AG04450 (cell line): ENCODE measurements at places on chromosomes 2 and 18.

GRCh38 chr2:66582987-66583880 is 148.3 kb downstream of the MEIS1 start:
- DNase-seq = no peak

GRCh38 chr2:212274215-212274614 is 264.4 kb downstream of the ERBB4 start:
- DNase-seq = no peak

- DNase-seq = no peak
Observed at GRCh38 chr18:74661691-74662090, 64.0 kb downstream of the ZNF407 start.

DNA sequence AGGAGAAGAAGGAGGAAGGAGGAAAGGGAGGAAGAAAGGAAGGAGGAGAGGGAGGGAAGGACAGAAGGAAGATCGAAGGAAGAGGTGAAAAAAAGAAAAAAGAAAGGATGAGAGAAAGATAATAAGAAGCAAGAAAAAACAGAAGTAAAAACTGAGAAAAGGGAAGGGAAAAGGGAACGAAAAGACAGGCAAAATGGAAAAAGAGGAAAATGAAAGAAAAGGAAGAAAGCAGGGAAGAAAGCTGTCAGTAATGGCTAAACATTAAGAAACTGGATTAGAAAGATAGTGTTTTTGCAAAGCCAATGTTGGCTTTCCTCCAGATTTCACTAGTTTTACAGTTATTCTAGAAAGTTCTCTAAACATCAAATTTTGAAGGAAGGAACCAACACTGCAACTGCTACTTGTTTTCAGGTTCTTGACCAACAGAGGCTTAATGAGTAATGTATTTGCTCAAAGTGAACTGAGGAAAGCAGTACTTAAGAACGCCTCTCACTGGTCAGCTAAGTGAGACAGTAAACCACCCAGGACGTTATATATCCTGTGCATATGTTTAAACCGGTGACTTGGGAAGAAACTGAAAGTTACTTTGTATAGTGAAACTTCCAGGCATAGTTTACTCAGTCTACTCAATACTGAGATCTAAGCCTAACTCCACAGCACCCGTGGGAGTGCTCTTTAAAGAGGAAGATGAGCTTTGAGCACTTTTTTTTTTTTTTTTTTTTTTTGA is 286.2 kb upstream of the TRIB2 start:
- DNase-seq = no peak

DNA sequence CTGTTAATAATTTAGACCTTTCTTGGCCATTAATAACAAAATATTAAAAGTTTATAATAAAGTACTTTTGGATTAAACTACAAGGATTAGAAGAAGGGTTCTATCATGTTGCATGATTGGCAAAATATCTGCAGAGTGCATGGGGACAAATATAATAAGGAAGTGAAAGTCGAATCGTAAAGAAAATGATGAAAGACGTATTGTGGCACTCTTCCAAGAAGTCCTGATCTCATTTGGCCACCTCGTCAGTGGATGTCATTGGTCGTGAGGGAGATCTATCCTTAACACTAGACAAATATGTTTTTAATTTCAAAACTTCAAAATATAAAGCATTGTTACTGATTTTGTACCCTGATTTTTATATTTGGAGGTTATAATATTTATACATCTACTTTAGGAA is 197.7 kb upstream of the STON1 start:
- no peak for DNase-seq

- no peak for DNase-seq
Observed at GRCh38 chr18:61606068-61606660, 272.9 kb downstream of the CDH20 start.

DNA sequence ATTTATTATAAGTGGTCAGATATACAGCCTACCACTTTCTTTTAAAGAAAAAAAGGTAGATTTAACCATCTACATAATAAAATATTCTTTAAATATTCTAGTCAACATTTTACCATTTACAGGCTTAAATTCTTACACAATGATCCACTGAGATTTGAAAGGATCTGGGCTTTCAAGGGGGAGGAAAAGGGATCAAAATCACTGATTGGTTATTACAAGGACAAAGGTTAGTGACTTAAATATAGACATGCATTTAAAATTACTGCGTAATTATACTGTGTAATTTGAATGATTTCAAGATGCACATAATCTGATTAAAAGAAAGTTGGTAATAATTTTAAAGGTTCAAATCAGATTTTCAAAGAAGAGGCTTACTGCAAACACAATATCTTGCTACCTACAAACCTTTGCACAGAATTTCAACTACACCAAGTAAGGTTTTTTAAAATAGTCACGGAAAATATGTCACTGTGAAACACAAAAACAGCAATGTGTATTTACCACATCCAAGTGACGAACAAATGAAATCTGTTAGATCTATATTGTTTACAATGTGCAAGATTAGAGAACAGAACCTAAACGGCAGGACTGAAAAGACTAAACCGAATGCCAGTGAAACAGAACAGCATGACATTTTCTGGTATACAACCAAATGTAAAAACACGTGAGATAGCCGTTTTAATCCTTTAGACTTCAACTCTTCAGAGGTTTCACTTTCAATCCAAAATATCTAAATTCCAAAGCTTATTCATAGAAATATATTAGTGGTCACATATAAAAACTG is 40.8 kb downstream of the RTN4 start:
- DNase-seq = no peak

- DNase-seq = no peak
Observed at GRCh38 chr2:222895144-222895543, 34.3 kb downstream of the ACSL3 start.

DNA sequence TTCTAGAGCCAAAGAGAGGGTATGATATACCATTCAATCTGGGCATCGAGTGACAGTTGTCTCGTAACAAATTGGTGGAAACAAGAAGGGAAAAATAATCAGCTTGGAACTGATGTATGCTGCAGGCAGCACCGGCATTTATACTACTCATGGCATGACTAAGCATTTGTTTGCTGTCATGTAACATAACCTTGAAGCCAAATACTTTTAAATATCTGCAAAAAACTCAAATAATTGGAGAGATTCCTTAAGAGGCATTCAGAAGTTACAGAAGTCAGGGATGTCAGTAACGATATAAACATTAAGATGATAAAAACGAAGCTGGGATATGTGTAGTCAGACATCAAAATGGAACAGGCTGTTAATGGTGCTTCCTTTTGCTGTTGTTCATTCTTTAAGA is 157.3 kb upstream of the MMADHC start:
- DNase-seq = no peak

DNA sequence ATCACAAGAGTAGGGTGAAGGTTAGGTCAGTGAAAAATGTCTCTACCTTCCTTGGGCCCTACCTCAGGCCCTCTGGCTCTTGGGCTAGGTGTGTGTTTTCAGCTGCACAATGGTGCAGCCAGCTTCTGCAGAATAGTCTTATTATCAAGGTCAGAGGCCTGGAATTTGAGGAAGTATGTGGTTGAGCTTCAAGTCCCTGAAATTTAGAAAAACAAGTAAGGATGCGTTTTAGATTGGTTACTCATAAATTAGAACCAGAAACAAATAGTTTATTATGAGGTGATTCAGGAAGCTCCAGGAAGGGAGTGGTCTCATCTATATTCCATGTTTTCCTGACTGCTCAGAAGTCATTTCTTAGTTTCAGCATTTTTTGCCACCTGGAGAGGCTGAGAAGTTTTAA is 204.2 kb upstream of the CELF4 start:
- DNase-seq = no peak

- DNase-seq = no peak
Observed at GRCh38 chr2:120346667-120347358, 877 bp downstream of the INHBB start.

DNA sequence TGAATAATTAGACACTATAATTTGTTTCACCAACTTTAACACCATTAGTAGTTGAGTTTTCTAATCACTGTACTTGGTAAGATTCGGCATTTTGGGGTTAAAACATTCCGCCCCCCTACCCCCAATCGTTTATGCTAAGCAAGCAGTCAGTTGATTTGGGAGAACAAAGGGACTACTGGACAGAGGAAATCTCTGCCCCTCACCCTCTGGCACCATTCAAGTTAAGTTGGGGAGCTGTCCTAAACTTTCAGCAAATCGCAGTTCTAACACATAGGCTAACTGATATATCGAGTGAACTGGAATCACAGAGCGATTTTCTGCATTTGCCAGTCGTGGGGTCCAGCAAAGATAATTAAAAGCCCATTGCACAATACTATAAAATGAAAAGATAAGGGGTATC is 5.6 kb downstream of the KLF7 start:
- no peak for DNase-seq

- no peak for DNase-seq
Observed at GRCh38 chr18:56910967-56911366, 235.9 kb upstream of the BOD1L2 start.

DNA sequence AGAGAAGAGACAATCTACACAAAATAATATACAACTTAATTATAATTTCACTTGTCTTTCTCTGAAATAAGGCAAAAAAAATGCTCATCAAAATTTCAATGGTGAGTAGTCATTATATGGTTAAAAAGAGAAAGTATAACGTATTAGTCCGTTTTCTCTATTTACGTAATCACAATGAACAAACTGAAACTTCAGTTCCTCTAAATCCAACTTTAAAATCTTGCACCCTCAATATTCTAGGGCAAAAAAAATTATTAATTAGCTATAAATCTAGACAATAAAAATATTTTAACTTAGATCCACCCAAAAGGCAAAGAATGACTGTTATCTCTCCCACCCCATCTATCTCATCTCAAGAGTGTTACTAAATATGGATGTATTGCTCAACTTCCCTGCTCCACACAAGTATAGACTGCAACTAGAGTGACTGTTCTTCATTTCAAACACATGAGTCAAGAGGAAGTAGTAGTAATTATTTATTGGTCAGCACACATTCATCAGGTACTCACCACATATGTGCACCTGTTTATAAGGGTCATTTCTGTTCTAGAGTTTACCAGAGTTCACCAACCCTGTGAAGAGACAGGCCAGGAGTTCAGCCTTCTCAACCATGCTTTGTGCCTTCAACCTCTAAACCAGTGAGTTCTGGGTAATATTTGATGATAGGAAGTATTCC is 36.4 kb downstream of the STK39 start:
- DNase-seq = peak; percentile 65
